ENCODE measurements at places on chromosomes 11 and 22.

DNA sequence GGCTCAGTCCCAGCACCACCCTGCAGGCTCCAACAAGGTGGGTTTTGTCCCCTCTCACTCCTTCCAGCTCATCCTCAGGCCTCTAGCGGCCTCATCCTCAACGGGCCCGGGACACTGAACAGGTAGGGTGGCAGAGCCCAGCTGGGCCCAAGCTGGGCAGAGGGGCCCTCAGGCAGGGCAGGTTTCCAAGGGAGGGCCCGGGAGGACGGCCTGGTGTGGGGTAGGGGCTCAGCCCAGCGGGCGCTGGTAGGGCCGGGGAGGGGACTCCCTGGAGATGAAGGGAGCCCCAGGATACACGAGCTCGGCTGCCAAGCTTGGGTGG lies 2.5 kb upstream of the IFITM10 start:
- DNase-seq, result no peak

DNA sequence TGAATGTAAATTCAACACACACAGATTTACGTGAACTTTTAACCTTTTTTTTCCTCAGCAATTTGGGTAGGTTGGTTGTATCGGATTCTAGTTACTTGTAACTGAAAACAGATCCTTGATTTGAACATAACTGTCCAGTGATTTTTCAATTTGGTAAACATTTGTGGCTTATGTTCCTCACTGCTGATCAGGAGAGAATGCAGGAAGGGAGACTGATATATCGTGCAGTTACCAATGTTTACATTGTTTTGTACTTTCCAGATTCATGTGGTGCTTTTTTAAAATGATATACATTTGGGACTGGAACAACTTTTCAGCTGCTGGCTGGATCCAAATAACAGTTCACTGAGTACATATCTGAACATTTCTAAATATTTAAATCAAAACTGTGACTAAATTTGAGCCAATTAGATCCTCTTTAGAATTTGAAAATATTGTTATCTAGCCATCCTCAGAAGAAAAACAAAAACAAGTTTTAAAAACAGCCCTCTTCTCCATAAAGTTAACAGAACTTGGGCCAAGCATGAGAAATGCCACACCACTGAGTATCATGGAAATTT lies 84.3 kb upstream of the MTMR2 start:
- no peak for DNase-seq

- DNase-seq, result no peak
Measured at GRCh38 chr11:3094223-3094824, 37.1 kb upstream of the CARS1 start.

DNA sequence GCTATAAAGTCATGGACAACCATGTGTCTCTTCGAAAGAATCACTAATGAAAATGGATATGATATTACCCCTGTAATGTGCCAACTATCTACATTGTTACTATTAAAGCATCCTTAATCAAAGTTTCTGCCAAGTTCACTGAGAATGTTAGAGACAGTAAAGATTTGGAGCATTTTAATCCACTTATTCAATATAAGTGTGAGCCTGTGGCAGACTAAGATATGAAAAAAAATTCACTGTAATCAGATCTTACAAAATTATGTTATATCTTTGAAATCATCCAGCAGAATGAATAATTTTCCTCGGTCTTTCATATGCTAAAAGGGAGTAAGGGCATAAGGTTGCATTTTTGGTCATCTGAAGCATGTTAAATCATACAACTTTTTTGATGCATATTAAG lies 49.9 kb downstream of the MAML2 start:
- no peak for DNase-seq

DNA sequence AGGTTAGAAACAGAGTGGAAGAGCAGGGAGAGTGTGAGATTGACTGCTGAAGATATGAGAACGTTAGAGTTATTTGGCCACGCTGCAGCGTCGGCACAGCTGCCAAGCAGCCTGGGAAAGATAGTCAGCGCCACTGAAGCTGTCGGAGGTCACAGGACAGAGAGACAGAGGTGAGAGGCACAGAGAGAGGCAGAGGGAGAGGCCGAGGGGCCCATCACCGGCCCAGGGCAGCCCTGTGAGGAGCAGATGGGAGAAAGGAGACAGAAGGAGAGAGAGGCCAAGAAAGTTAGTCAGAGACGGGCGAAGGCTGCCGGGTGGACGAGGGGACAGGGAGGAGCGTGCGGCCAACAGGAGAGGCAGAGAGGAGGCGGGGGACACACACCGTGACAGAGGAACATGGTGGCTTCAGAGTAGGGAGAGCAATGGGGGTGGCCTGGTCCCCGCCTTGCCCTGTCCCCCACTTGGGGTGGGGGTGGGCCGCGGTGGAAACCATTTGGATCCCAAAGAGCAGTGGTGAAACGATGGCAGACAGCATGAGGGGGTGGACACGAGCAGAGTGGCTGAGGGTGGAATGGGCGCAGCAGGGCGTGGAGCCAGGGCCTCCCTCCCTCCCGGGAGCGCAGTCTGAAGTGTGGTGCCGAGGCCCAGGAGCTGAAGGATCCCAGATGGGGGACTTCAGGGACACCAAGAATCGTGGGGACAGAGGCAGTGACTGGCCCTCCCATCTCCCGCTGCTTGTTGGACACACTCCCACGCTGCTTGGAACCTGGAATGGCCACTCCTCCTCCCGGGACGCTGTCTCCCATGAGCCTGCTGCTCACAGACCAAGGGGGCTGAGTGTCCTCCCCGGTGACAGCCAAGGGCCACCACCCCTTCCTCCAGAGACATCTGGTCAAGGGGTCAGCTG lies 26.6 kb downstream of the LRRC10B start:
- DNase-seq, result no peak

- no peak for DNase-seq
Measured at GRCh38 chr11:87597725-87598124, 560.0 kb downstream of the TMEM135 start.

DNA sequence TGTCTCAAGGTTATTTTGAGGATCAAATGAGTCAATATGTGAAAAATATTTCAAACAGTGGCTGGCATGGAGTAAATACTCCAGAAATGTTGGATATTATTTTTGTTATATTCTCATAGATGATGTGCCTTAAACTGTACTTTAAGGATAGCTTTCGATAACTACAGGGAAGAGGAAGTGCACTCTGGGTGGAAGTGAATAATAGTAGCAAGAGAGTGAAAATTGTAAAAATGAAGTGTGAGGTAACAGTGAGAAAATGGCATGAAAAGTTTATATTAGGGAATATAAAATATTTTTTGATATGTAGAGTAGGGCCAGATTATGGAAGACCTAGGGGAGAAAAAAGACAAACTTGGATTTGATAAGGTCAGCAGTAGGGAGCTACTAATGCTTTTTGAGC lies 258.9 kb downstream of the TMEM135 start:
- DNase-seq, result no peak

- DNase-seq, result no peak
Measured at GRCh38 chr22:50219800-50220602, 19.2 kb downstream of the SELENOO start.

DNA sequence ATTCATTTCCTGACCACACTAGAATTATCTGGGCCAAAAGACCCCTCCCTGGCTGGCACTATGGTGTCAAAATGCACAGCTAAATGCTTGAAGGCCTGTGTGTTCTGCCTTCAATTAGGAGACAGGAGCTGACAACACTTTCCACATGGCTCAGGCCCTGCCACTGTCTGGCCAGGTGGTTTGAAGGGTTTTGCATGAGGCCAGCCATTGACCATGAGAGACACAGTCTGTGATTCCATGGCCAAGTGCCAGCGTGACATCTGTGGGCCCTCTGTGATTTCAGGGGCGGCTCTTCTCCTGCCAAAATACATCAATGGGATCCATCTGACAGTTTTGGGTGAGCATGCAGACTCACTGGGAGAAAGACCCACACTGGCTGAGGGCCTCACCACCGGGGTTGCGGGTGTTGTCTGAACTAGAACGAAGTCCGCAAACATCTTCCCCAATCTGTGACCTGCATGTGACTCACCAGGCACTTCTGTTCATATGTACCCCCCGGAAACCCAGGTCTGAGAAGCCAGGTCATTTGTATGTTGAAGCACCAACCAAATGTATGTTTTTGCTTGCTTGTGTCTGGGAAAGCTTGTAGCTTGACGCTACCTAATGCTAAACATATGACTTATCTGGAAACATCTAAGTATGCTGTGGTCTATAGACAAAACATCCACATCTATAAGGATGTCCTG lies 20.7 kb upstream of the NAV2 start:
- no peak for DNase-seq

- no peak for DNase-seq
Measured at GRCh38 chr22:27278946-27279345, 522.6 kb downstream of the MN1 start.

- DNase-seq, result no peak
Measured at GRCh38 chr11:9838961-9839360, 175.1 kb downstream of the SWAP70 start.

DNA sequence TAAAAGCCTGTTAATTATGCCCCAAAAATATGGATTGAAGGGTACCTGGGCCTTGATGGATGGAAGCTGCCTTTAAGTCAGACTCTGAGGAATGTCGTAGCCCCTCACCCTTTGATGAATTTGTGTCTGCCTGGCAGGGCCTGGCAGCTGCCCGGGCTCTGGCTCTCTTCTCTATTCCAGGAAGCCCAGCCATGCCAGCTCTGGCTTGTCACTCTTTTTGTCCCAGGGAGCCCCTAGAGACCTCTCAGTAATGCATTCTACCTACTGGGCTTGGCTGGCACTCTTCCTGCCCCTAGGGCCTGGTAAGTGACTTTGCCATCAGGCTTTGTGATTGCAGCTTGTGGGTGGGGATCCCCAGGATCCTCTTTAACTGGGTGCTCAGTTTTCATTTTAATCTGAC lies 103.8 kb downstream of the GRIK4 start:
- no peak for DNase-seq

- no peak for DNase-seq
Measured at GRCh38 chr11:104522650-104523049, 358.7 kb upstream of the PDGFD start.

- no peak for DNase-seq
Measured at GRCh38 chr11:70567680-70568034, 169.3 kb downstream of the CTTN start.

DNA sequence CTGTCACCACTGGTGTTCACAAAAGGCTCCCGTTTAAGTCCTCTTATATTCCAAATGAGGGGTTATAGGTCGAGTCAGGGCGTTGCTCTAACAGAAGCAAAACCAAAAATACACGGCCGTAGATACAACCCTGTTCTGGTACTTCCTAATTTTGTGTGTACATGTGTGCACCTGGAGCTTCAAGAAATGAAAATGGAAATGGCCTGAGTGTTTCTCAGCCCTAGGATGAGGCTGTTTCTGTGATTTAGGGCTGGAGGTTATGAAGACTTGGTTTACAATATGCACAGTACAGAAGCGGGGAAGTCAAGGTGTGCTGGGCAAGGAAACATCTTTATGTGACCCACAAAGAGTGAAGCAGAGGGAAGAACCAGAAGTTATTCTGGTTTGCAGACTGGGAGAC lies 110.4 kb upstream of the OR4B1 start:
- DNase-seq, result no peak

DNA sequence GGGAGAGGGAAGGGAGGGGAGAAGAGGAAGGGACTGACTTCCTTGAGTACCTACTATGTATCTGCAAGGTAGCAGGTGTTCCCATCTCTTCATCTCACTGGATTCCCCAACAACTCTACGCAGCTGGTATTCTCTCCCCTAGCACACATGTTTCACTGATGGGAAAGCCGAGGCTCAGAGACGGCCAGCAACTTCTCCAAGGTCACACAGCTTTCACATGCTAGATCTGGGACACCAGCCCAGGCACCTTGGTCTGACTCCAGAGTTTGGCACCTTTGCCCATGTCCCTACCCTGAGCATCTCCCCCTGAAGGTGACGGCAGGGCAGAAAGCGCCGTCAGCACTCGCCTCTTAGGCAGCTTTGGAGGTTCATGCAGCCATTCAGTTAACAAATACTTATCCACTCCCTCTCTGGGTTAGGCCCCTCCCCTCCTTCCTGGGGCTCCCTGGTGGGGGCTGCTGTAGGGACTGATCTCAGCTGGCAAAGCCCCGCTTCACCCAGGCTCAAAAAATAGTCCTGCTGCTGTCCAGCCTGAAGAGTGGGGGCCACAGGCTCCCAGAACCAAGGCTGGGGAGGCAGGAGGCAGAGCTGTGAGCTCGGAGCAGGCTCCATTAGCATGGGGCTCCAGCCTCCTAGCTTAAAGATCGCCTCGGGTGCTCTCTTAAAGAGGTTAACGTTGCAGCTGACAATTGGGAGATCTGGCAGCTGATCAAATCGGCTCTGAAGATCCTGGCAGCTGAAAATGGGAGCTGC lies 79.4 kb downstream of the IGLL1 start:
- no peak for DNase-seq

- DNase-seq, result no peak
Measured at GRCh38 chr11:119730789-119731386, 1.9 kb upstream of the NECTIN1 start.

DNA sequence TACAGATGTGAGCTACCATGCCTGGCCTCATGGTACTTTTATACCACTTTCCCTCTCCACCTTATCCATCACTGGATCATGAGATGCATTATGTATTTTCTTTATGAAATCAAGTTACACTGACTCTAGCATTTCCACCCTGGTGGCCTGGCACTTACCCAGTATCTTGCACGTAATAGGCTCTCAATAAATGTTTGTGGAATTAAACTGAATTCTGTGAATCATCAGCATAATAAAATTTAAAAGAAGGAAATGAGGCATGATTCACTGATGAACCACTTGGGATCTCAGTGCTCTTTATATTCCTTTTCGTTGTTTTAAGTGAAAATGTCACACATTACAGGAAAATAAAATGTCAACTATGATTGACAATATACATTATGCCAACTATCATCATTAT lies 25.1 kb downstream of the ADM start:
- DNase-seq, result no peak

DNA sequence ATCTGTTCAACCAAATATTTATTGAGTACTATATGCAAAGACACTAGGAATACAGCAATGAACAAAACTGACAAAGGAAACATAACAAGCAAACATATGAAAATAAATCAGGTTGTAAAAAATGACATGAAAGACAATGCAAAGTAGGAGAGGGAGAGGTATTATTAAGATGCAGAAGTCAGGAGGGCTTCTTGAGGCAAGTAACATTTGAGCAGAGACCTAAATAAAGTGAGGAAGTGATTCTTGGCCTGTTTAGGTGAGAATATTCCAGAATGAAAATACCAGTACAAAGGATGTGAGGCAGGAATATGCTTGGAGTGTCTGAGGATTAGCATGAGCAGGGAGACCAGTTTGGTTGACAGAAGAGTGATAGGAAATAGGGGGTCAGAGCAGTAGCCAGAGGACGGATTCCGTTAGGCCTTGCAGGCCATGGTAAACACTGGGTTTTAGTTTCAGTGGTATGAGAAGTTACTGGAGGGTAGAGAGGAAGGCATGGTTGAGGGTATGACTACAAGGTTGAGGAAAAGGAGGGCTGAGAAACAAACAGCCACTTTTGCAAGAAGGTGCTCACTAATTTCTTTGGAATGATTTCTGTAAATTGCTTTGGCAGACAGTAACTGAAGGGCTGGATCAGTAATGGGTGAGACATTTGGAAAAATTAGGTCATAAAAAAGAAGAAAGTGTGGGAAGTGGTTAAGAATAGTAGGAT lies 191.9 kb downstream of the SWAP70 start:
- no peak for DNase-seq

GRCh38 chr22:36257948-36258670 lies 5.2 kb downstream of the APOL1 start:
- no peak for DNase-seq

- no peak for DNase-seq
Measured at GRCh38 chr11:116701297-116701801, 71.4 kb downstream of the BUD13 start.
